ENCODE measurements at places on chromosomes 1 and 21. TPM values are rescaled to one million over a fixed set of nuclear protein-coding genes. Genes with fewer than 3 reads are reported as not detected.

The GNG4 gene
- total RNA-seq, result not detected

The SMIM1 gene
- 8.5 TPM for total RNA-seq

DNA sequence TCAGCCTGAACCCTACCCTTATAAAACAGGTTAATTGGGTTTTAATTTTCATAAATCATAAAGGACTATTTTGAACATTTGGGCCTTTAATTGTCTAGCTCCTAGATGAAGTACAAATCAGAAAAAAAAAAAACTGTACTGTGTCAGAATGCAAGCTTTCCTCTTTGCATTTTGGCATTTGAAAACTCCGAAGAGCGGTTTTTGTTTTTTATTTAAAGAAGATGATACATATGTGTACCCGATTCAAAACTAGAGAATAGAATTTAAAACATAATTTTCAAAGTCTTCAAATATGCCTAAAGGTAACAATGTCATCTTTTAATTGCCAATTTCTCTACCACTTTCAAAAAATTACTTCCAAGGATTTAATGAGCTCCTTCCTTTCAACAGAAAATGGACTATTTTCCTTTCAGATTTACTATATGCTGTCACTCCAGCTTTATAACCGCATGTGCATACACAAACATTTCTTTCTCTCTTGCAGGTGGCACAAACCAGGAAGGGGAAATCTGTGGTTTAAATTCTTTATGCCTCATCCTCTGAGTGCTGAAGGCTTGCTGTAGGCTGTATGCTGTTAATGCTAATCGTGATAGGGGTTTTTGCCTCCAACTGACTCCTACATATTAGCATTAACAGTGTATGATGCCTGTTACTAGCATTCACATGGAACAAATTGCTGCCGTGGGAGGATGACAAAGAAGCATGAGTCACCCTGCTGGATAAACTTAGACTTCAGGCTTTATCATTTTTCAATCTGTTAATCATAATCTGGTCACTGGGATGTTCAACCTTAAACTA is 33.7 kb downstream of the MRPL39 start:
- DNase-seq, result no peak

DNA sequence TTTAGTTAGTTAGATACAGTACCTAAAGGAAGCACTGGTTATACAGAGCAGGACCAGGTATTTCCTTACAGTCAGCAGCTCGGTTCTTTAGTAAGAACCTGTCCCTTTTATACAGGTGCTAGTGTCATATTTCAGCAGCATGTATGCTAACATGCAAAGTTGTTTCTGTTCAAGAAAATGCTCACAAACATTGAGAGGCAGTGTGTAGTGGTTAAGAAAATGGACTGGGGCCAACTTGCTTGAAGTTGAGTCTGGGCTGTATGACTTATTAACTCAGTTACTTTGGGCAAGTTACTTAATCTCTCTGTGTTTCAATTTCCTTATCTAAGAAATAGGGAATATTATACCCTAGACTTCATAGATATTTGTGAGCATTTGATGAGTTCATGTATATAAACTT is 31.1 kb downstream of the AK4 start:
- DNase-seq, result no peak

DNA sequence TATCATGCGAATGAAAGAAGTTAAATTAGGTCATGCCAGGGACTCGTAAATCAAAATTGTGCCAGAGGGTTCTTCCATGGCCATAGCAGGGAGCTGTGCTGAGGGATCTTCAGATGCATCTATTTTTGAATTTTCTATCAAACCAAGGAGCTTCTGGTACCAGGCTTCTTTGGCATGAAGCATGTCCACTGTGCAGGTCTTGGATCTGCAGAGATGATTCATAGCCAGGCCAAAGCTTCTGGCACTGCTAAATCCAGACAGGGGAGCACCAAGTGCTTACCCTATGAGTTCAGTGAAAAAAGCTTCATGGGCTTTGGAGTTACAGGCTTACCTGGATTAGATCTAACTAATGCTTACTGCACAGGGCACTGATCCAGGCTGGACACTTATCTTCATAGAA is 154.2 kb upstream of the DAB1 start:
- DNase-seq, result no peak

- no peak for DNase-seq
Observed at GRCh38 chr1:200740571-200741208, 2.0 kb downstream of the CAMSAP2 start.

DNA sequence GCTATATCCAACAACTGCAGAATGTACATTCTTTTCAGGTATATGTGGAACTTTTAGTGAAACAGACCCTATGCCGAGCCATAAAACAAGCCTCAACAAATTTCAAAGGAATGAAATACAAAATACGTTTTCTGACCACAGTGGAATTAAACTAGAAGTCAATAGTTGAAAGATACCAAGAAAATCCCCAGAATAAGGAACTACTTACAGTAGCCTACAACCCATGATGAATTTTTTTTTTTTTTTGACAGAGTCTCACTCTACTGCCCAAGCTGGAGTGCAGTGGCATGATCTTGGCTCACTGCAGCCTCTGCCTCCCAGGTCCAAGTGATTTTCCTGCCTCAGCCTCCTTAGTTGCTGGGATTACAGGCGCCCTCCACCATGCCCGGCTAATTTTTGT is 83.4 kb downstream of the RUNX3 start:
- no peak for DNase-seq

GRCh38 chr1:9840176-9840575 is 16.4 kb upstream of the CLSTN1 start:
- DNase-seq, result peak; percentile 9

DNA sequence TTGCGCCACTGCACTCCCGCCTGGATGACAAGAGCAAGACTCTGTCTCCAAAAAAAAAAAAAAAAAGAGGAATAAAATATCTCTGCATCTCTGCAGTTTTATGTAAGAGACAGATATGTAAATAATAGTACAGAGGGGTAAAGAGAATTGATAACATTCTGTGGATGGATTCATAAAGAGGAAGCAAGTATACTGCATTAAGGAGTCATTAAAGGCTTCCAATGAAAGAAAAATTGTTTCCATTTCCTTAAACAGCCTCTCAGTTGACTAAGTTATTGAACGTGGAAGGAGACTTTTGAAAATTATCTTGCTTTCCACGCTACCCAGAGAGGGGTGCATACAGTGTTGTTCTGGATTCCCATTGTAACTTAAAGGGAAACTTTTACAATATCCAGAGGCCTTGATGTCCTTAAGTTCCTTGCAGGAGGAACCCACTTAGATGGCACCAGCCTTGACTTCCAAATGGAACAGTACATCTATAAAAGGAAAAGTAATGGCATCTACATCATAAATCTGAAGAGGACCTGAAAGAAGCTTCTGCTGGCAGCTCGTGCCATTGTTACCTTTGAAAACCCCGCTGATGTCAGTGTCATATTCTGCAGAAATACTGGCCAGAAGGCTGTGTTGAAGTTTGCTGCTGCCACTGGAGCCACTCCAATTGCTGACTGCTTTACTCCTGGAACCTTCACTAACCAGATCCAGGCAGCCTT is 13.8 kb downstream of the CEP350 start:
- DNase-seq, result no peak

DNA sequence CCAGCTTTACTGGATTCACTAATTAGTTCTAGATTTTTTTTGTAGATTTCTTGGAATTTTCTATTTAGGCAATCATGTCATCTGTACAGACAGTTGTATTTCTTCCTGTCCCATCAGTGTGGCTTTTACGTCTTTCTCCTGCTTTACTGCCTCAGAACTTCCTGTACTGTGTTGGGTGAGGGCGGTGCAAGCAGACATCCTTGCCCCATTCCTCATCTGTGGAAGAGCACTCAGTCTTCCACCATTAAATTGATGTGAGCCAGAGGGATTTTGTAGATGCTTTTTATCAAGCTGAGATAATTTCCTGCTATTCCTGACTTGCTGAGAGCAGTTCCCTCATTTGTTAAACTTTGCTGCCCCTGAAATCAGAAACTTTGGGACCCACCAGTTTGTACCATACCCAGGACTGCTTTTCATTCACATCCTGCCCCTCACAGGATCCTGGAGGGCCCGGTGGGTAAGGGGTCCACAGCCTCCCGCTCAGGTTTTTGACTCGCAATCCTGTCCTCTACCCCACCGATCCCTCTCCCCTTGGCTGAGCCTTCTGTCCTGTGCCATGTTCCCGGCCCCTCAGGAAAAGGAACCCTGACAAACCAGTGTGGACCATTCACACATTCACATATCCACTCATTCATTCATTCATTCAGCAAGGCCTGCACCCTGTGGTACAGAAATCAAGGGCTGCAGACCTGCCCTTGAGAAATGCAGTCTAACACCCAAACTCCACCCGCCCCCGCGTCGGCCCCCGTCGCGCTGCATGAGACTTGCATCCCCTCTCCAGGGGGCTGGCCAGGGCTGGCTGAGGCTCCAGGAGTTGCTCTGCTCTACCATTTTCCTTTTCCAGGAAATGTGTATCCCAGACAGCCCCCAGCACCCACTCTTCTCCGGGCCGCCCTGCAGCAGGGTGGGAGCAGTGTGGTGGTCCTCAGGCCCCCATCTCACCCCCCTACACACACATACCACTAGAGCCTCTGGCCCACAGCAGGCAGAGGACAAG is 246.5 kb upstream of the VAMP3 start:
- DNase-seq, result peak; percentile 35

DNA sequence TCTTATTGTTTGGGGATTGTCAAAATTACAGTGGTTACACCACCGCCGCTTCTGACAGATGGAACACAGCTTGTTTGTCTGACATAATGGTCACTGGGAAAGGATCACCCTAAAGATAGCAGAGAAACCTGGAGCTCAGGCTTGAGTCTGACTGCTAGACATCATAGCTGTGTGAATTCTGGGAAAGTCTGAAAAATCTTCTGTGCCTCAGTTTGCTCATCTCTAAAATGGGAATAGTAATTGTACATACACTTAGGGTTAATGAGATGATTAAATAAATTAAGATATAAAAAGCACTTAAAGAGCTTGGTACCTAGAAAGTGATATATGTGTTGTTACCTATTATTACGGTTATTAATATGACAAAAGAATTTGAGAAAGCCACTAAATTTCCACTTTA is 39.7 kb upstream of the NRIP1 start:
- no peak for DNase-seq

DNA sequence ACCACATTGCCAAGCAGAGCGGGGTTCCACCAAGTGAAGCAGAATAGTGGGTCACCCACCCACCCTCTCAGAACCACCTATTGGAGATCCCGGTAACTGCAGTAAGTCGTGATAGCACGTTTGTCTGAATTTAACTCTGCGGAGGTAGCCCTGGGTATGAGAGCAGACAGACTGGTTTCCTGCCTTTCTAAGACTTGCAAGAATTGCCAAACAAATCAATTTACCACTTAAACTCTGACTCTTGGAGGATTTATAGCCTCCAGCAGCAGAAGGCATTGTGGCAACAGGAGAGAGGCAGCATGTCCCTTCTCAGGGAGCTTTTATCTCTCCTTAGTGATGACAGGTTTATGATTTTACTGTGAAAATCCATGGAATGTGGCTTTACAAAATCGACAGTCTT is 287.9 kb upstream of the FMN2 start:
- no peak for DNase-seq

DNA sequence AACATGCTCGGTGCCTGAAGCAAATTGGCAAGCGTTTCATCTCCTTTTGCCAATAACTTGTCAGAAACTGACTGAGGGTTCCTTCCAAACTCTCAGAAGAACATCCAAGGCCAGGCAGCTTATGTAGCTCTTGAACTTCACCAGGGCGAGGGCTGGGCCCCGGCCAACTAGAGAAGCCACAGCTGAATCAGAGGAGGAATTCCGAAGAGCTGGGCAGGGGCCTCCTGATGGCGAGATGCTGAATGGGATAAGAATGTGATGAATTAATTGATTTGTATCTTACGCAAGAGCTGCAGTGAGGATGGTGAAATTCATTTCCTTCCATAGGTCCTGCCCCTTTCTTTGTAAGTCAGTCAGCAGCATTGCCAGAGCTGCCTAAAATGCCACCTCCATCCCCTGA is 345.8 kb downstream of the KIF26B start:
- DNase-seq, result no peak

The CR1L gene
- 1.3 TPM for total RNA-seq

DNA sequence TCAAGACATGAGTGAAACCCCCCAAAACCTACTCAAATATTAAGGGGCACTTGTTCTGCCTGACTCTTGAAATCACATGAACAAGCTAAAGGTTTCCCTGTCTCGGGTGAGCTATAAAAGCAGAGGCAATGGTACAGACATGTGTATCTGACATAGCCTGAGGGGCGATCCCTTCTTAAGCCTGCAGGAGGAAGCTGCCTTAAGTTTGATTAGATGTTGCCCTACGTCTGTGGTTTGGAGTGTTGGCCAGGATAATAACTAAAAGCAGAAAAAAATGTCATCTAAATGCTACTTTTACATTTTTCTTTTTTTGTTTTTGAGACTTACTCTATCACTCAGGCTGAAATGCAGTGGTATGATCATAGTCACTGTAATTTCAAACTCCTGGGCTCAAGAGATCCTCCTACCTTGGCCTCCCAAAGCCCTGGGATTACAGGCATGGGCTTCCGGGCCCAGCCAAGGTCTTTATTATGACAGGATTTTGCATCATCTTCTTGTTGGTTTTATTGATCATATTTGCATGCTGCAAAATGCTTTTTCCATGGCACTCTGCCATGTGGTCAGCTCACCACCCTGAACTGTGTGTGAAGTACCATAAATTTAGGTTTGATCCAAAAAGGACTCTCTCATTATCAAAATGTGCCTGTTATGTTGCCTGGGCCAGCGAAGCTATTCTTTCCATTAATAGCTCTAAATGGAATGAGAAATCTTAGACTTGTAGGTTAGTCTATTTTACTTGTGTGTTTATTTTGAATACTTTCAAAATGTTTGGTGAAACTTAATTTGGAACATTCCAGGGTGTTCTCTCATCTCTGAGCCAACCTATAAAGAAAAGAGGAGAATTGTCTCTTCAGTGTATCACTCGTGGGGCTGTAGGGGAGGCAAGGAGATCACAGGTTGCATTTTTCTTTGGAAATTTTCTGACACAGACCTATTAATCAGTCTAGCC is 15.0 kb upstream of the HMGN1 start:
- no peak for DNase-seq

GRCh38 chr1:175152006-175152652 is 40.4 kb downstream of the KIAA0040 start:
- DNase-seq, result peak; percentile 57

GRCh38 chr21:43194303-43195120 is 25.7 kb downstream of the CRYAA start:
- no peak for DNase-seq

The SEC16B gene
- 1.9 TPM for total RNA-seq

The ADARB1 gene
- total RNA-seq, result 48.2 TPM

The ZNF326 gene
- total RNA-seq, result 16.1 TPM

DNA sequence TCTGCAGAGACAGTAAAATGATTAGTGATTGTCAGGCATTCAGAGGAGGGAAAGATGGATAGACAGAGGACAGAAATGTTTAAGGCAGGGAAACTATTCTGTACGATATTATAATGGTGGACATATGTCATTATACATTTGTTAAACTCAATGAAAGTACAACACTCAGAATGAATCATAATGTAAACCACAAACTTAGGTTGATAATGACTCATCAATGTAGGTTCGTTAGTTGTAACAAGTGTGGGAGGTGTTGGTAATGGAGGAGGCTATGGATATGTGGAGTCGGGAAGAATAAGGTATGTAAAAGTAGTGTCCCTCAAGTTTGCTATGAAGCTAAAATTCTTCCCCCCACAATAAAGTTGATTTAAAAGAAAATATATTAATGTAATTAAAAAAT is 455.0 kb downstream of the BRINP3 start:
- no peak for DNase-seq

Measured in lower lobe of right lung (tissue), 2 donors.